ENCODE measurements at places on chromosomes 1 and 21. TPM values are rescaled to one million over a fixed set of nuclear protein-coding genes. Genes with fewer than 3 reads are reported as not detected.

The SHE gene
- total RNA-seq = 4.2 TPM

GRCh38 chr1:180633057-180634056, 1.5 kb downstream of the XPR1 start:
- H3K4me1 ChIP-seq = peaks cover 54% of the 10 kb centered on the region
- peak overlapping the region; percentile 84 for H3K27ac ChIP-seq
- no peak for DNase-seq
- H3K27me3 ChIP-seq = no peaks in the 10 kb centered on the region

The NGF gene
- not detected for total RNA-seq

DNA sequence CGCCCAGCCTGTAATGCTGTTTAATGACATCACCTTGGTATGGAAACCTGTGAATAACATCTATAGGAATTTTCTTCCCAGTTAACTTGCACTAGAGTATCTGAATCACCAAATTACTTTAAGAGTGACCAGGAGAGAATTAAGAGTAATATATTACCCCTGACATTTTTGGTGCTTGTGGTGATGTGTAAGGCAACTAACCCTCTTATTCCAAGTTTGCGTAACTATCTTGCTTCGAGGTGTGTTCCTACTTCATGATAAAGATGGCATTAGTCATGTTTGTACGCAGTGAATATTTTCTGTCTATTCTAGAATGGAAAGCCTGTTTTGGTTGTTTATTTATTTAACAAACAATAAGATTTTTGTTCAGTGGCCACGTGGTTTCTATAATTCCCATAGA, 131.3 kb downstream of the ZP4 start:
- H3K4me1 ChIP-seq = peaks cover 31% of the 10 kb centered on the region
- no peaks in the 10 kb centered on the region for H3K27me3 ChIP-seq
- no peak overlapping the region for H3K4me3 ChIP-seq

GRCh38 chr1:94031154-94031553, 89.8 kb downstream of the ABCA4 start:
- no peaks in the 10 kb centered on the region for H3K36me3 ChIP-seq
- H3K4me3 ChIP-seq = no peak overlapping the region
- no peak overlapping the region for H3K27ac ChIP-seq
- no peak for DNase-seq
- H3K27me3 ChIP-seq = no peaks in the 10 kb centered on the region

DNA sequence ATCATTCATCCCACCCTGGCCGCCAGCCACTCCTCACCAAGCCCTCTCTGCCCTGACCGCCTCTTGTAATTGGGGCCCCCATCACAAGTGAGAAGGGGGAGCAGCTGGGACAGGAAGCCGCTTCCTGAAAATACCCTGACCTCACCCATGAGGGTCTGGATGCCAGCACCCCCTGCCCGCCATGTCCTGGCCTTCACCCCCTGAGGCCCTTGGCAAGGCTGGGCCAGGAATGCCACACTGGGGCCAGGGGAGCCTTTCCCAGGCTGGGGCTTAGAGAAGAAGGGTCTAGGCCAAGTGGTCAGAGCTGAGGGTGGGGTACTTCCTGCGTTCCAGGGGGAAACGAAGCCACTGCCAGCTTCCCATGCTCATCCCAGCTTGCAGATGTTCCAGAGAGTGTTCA, 60.5 kb downstream of the TAS1R2 start:
- no peaks in the 10 kb centered on the region for H3K36me3 ChIP-seq
- no peak for DNase-seq
- H3K27ac ChIP-seq = no peak overlapping the region
- no peak overlapping the region for H3K4me3 ChIP-seq
- H3K27me3 ChIP-seq = no peaks in the 10 kb centered on the region

DNA sequence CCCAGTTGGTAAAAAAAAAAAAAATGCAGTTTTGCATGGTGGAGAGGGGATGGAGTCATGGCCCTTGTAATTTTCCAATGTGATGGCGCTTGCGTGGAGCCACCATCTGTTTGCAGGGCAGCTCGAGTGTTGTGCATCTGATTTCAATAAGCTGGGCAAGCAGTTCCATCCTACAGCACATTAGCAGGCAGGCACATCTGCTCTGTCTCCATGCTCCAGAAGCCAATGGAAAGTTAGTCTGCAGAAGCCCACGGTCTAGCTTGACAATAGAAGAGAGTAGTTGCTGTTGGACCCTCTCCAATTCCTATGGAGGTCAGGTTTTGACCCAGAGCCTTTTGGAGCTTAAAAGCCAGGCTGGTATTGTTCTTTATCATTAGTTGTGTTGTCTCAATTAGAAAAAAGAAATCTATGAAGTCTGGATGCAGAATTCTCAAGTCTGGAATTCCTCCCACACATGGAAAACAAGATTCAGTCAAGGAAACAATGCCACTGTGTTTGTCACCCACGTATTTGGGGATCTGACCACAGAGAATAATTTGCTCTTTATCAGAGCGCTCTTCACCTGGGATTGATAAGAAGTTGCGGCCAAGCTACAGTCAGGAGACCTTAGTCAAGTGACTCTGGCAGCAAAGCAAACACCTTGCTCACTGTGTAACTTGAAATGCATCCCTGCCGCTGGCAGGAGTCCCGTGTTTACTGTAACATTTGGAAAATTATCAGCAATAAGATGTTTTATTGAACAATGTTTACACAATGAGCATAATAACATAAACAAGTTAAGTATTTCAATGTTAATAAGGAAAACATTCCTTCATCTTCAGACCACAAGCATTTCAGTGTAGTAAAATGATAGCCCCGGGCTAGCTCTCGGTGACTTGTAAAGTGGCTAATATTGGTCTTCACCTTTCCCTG, 20.7 kb downstream of the NGF start:
- H3K27me3 ChIP-seq = no peaks in the 10 kb centered on the region
- peaks cover 8% of the 10 kb centered on the region for H3K4me1 ChIP-seq
- DNase-seq = peak; percentile 21
- H3K36me3 ChIP-seq = no peaks in the 10 kb centered on the region
- no peak overlapping the region for H3K27ac ChIP-seq

The C1orf116 gene
- 23.3 TPM for total RNA-seq

GRCh38 chr1:204520834-204521709, 4.9 kb downstream of the MDM4 start:
- DNase-seq = no peak
- H3K4me3 ChIP-seq = no peak overlapping the region
- no peaks in the 10 kb centered on the region for H3K36me3 ChIP-seq
- peaks cover 40% of the 10 kb centered on the region for H3K4me1 ChIP-seq
- H3K27me3 ChIP-seq = no peaks in the 10 kb centered on the region
- H3K27ac ChIP-seq = no peak overlapping the region

The KCNQ4 gene
- total RNA-seq = 1.8 TPM

DNA sequence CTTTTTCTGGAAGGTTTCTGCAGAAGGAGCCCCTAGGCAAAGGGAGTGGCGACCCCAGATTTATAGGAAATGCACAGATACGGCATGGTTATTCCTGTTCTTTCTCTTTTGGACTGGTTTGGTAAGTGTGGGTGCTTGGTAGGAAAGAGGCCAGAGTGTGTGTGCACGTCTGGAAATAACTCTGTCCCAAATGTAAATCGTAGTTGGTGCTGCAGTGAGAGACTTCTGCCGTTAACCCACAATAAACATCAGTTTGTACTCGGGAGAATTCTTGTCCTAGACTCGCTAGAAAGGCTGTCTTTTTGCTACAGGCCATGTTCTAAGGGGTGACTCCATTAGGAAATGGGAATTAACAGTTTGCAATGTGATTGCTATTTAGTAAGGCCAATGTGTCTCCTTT, 779 bp downstream of the SLC44A3 start:
- no peak for DNase-seq
- no peaks in the 10 kb centered on the region for H3K36me3 ChIP-seq
- H3K27me3 ChIP-seq = no peaks in the 10 kb centered on the region
- peak overlapping the region; percentile 54 for H3K4me3 ChIP-seq
- peaks cover 42% of the 10 kb centered on the region for H3K4me1 ChIP-seq
- peak overlapping the region; percentile 89 for H3K27ac ChIP-seq

DNA sequence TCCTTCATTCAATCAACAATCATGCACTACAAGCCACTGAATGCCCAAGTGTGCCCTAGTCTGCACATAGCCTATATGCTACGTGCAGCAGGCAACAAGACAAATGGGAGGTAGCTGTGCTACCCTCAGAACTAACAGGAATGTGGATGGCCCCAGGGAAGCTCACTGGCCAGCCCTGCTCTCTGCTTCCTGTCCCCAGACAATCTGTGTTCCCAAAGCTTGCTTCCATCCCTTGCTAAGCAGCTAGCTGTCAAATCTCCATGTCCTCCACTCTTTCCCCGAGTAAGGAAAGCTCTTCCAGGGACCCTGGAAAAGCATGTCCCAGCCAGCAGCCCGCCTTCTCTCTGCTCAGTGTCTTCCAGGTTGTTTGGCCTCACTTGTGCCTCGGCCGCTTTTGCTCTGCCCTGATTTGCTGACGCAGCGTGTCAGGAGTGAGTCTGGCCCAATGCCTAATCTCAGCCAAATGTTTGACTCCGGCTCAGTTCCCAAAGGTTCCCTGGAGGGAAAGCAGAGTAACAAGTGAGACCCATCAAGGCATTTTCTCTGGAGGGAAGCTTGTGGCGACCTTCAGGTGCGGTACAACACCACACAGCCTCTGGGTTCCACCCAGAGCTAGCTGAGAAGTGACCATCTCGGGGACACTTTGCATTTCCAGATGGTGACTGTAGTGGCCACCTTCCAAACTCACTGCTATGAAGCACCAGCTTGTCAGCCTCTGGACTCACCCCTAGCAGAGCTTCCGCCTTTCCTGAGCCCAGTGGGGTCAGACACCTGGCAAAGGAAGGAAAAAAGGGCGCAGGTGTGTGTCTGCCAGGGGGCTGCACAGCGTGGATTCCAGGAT, 243.4 kb downstream of the RHOU start:
- no peak overlapping the region for H3K4me3 ChIP-seq
- H3K4me1 ChIP-seq = peaks cover 9% of the 10 kb centered on the region
- peak; percentile 63 for DNase-seq
- H3K27ac ChIP-seq = no peak overlapping the region

DNA sequence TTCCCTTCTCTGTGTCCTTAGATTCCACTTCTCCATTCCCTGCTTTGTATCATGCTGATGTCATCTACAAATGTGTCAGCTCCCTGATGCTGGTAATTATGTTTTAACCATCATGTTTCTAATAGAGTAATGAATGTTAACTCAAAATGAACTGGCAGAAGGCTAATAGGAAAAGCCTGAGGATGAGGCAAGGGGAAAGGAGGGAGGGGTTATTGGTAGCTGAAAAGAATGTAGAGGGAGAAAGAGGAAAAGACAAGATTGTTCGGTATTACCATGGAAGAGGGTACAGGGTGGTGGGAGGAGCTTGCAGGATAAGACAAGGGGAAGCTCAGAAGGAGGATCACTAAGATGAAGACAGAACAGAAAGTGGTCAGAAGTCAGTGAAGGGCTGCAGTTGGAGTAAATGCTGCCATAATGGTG, 150.9 kb downstream of the ZC3H11B start:
- H3K27me3 ChIP-seq = no peaks in the 10 kb centered on the region
- H3K27ac ChIP-seq = no peak overlapping the region

DNA sequence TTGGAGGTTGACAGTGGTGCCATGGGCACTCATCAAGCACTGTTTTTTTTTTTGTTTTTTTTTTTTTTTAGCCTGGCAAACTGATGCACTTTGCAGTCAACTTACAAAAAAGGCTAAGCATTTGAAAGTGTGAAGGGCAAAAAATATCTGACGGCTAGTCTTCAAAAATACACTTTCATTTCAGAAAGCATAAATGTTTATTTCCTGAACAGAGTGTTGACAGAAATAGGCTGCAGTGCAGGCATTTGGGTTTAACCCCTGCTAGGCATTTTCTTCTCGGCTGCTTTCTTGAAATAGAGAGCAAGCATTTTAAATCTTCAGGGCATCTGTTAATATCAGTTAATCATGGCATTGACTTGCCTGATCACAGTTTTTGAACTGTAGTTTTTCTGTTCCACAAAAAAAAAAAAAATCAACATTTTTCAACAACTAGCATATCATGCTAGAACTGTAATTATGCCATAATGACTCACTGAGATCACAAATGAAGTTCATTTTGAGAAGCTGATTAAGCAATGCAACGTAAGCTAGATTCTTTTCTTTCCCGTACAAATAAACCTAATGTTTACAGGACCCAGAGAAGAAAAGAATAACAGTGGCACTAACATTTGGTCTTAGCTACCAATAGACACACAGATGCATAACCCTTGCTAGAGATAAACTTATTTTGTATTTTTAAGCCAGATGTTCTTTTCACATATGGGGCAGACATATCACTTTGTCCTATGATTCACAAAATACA, 100.4 kb upstream of the USH2A start:
- H3K27me3 ChIP-seq = no peaks in the 10 kb centered on the region
- H3K4me1 ChIP-seq = peaks cover 4% of the 10 kb centered on the region
- no peaks in the 10 kb centered on the region for H3K36me3 ChIP-seq
- no peak overlapping the region for H3K27ac ChIP-seq

DNA sequence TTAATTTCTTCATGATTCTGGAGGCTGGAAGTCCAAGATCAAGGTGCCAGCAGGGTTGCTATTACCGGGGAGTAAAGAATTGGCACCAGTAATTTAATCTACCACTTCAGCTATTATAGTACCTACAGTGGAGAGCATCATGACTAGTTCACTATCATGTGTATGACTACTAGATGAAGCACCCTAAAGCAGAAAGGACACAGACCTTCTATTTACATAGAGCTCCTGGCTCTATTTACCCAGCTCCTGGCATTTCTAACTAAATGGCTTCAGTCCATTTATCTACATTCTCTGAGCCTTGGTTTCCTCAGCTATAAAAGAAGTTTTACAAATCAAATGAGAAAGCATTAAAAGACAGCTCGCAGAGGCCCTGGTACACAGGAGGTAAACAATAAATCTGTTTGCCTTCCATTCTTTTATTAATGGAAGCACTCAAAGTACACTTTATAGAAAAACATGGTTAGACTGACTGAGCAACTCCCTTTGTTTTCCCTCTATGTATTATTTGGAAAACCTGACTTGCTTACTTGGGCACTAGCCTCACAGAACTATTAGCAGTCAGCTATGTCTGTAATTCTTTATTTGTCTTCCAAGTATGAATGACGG, 203.0 kb downstream of the SLC35F3 start:
- no peaks in the 10 kb centered on the region for H3K4me1 ChIP-seq
- no peaks in the 10 kb centered on the region for H3K27me3 ChIP-seq
- H3K36me3 ChIP-seq = no peaks in the 10 kb centered on the region
- no peak for DNase-seq
- H3K27ac ChIP-seq = no peak overlapping the region
- H3K4me3 ChIP-seq = no peak overlapping the region

DNA sequence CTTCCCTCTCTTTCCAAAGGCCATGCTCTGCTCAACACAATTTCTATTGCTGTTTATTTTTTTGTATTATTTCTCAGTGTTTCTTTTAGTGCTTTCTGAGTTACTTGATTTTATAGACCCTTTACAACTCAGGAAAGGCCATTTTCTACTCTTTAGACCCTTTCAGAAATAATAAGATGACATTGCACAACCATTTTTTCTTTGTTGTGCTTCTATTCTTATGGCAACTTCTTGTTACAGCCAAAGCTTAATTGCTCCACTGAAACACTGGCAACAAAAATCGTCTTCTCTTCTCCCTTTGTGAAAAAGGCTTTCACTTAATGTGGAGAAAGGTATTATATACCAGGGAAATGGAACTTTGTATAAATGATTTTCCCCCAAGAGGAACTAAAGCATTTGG, 39.0 kb upstream of the SAMSN1 start:
- no peak overlapping the region for H3K4me3 ChIP-seq
- no peaks in the 10 kb centered on the region for H3K4me1 ChIP-seq
- no peak overlapping the region for H3K27ac ChIP-seq
- DNase-seq = no peak
- H3K36me3 ChIP-seq = no peaks in the 10 kb centered on the region
- H3K27me3 ChIP-seq = no peaks in the 10 kb centered on the region

The PPIAL4G gene
- total RNA-seq = not detected

The DNALI1 gene
- 19.5 TPM for total RNA-seq

The TMPRSS15 gene
- not detected for total RNA-seq
